Stimulated activated CD8-positive, alpha-beta memory T cell treated with anti-CD3 and anti-CD28 coated beads, Interleukin-2, amount 100 ng/mL, for 1 hour (primary cell): ENCODE measurements at places on chromosomes 6 and 20.
A peak's percentile ranks its signal among the peaks of the same experiment; 100 is the strongest.

- DNase-seq, result no peak
Observed at GRCh38 chr6:15452182-15452941, 206.5 kb downstream of the JARID2 start.

DNA sequence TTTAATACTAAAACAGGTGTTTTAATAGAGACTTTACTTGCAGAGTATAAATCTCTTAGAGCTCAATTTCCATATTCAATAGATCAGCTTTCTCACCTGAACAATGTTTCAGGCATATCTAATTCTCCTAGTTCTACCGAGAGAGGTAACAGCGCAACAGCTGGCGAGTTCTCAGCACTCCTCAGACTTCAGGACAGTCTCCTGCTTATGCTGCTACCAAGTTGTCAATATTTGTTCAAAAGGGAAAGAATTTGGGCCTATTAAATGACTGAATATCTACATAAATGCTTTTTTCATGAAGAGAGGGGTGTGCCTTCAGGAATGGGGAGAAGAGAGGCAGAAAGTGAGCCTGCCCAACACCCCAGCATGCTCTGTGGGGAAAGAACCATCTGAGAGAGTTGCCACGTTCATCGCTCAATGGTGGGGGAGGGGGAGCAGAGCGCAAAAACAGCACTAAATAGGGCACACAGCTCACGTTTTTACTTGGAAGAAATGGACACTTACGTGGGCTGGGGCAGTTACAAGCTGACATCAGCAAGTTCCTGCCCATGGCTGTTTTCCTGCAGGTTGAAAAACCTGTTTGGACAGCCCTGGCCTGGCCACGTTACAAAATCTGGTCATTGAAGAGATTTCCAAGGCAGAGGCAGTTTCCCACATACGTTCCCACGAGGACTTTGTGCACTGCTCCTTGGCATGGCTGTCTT, 38.0 kb downstream of the EZR start:
- DNase-seq, result no peak

GRCh38 chr6:149860834-149861602, 3.1 kb downstream of the LRP11 start:
- no peak for DNase-seq

- no peak for DNase-seq
Observed at GRCh38 chr20:17568972-17569521, 828 bp upstream of the DSTN start.

GRCh38 chr6:89952686-89953085, 58.4 kb downstream of the GJA10 start:
- DNase-seq, result peak; percentile 27

- no peak for DNase-seq
Observed at GRCh38 chr6:149840345-149841075, 23.6 kb downstream of the LRP11 start.

- no peak for DNase-seq
Observed at GRCh38 chr6:169983651-169984050, 232.2 kb downstream of the ERMARD start.

DNA sequence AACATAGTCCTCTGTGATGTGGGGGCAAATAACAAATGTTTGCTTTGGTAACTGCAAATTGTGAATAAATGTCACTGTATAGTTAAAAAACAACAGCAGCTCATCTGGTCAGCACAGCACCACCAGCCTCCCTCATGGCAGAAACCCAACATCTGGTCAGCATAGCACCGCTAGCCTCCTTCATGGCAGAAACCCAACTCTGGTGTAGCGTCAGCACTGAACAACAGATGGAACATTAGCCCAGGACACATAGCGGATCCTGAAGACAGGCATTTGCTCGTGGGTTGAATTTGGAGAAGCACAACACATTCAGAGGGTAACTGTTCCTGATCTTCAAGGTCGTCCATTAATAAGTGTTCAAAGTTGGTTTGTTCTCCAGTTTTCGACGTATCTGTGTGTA, 265.9 kb downstream of the DLL1 start:
- DNase-seq, result no peak

- DNase-seq, result no peak
Observed at GRCh38 chr6:4162370-4162769, 27.0 kb upstream of the ECI2 start.
